Heart left ventricle (tissue), 16 donors: ENCODE measurements at places on chromosomes 2 and 18. TPM values are rescaled to one million over a fixed set of nuclear protein-coding genes. Genes with fewer than 3 reads are reported as not detected.

- DNase-seq, result no peak
Measured at GRCh38 chr2:147980940-147981528, 39.5 kb downstream of the ORC4 start.

GRCh38 chr2:212441141-212441540, 97.5 kb downstream of the ERBB4 start:
- no peak for DNase-seq

- DNase-seq, result no peak
Measured at GRCh38 chr2:106845716-106846115, 40.3 kb downstream of the ST6GAL2 start.

DNA sequence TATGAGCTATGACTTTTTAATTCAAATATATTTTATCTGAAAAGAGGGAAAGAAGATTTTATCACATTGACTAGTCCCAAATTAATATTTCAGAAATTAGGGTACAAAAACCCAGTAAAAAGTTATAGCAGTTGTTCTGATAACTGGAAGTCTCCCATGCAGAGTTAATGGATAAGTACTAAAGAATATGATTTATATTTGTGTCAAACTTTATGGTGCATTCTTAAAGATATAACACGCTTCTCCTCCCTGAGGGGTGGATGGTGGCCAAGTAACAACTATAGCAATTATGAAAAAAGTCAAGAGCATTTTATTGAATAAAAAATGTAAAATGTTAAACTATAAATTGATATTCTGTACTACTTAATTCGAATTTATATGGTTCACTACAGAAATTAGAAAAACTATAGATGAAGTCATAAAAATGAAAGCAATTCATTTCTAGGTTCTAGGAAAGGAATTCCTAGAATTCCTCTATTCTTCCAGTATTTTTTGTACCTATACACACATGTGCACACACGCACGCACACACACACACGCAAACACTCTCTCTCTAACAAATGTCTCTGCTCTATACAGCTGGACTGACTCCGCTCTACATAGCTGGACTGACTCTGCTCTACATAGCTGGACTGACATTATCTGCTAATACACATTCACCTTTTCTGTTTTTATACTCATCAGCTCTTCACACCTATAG, 111.3 kb downstream of the PRELID3A start:
- no peak for DNase-seq

GRCh38 chr2:154425994-154426393, 272.5 kb upstream of the KCNJ3 start:
- peak; percentile 29 for DNase-seq

- no peak for DNase-seq
Measured at GRCh38 chr2:109677835-109678580, 63.8 kb downstream of the SOWAHC start.

DNA sequence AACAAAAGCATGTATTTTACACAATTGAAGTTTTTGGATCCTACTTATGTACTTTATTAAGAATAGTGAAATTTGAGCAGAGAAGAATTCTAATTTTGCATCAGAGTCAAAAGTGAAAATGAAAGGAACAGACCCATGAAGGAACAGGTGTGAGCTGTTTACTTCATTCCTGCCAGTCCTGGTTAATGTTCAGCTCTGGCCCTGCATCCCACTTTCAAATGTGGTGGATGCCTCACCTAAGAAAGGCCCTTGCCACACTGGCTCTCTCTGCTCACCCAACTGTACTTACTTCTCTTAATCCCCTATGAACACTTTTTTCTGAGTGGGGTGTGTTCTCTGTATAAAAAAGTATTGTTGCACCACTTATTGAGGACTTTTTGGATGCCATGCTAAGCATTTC, 22.2 kb downstream of the FAM110C start:
- no peak for DNase-seq

DNA sequence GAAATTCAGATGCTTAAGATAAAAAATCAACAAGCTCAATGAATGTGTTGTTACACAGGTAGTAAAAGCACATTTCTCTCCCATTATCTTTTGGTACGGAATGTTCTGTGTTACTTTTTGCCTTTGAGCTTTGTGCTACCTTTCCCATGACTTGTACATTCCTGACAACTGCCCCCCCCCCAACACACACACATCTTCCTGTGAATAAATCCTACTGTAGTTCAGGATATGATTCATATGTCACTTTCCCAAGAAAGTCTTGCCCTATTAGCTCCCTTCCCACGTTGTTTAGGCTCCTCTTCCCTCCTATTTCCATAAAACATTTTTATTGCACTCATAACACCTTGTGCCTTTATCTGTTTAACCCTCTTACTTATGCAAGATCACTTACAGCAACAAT, 442.6 kb upstream of the LRATD1 start:
- DNase-seq, result no peak

DNA sequence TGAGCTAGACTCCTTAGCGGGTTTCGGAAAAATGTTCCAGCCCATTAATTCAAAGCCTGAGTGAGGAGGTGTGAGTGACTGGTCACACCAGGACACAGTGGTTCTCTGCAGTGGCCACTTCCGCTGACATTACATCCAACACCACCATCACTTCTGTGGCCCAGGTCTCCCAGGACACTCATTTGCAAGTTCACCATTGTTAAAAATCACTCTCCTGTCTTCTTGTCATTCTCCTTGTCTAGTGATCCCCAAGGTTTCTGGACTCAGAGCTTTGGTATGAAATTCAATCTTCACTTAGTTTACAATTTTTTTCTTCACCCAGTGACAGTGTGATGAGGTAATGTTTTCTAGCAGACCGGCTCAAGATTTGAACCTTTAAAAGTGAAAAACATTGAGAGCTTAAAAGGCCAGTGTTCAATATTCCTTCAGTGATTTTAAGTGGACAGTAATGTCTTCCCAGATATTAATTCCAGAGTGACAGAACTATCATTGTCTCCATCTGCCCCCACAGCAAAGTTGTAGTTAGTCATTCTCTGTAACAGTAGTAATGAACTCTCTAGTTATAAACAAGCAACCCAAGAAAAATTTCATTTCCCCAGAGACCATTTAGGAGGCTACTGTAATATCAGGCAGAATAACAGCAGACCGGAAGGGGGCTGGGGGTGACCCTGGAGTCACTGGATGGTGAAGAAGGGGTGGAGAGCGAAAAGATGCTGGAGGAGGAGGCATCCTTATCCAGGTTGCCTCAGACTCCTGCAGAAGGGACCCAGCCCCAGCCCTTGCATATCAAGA, 164.9 kb downstream of the GFPT1 start:
- DNase-seq, result no peak

DNA sequence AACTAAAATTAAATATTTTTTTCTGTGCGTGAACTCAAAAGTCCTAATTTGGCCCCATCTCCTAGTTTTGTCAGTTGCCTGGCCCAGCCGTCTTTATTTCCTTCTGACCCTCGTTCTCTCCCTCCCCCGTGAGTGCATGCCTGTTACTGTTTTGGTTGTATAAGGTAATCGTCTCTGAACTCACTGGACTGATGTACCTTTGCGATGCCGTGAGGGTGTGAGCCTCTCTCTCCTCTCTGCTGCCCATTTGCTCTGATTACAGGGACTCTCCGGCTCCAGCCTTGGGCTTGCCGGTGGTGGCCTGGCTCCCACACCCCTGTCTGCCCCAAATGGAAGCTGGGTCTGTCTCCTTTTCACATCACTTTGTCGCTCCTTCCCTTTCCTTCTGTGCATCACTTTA, 66.5 kb upstream of the RBM44 start:
- DNase-seq, result no peak

- DNase-seq, result no peak
Measured at GRCh38 chr2:143300536-143300935, 171.3 kb downstream of the ARHGAP15 start.

- no peak for DNase-seq
Measured at GRCh38 chr2:64101141-64101591, 43.1 kb downstream of the PELI1 start.

DNA sequence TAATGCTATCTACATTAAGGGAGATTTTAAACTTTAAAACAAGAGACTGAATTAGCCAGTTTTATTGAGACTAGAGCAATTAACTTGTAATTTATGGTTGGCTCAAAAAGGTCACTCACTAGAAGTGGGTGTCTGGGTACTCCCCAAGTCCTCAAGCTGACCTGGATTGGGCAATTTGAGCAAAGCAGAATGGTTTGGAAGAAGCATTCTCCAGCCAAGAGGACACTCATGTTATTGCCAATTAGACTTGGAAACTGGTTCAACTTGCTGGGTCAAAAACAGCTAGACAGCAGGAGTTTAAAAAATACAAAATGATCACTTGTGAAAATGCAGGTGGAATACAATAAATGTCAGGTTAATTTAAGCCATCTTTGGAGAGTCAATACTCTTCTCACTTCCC, 29.5 kb upstream of the MYO1B start:
- DNase-seq, result no peak

DNA sequence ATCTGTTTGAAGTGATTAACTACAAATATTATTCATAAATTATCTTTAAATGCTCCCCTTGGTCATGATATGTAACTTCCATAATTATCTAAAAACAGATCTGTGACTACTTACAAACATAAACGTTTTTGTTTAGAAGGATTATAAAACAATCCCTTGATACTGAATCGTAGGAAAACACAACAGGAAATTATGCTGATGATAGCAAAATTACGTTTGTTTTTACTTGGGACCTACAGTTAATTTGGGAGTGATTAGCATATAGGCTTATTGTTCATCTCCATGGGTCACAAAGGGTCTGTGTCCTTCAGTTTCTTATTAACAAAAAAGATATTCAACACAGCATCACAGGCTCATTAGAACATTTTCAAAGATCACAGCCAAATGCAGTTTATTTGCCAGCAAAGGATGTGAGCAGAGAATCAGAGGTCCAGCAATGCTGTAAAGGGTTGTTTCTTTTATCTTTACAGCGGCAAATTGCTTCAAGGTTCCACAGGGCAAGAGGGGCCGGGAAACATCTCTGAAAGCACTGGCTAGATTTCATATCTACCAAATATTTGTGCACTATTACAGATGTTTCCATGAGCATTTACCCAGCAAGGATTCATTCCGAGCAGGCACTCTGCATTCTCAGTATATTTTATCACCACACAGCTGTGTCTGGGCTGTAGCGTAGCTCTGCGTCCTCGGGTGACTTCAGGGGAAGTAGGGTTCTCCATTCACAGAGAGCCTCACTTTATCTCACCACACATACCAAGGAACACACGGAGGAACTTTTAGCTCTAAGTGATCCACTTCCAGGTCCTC, 4.1 kb downstream of the CCDC195 start:
- DNase-seq, result no peak

DNA sequence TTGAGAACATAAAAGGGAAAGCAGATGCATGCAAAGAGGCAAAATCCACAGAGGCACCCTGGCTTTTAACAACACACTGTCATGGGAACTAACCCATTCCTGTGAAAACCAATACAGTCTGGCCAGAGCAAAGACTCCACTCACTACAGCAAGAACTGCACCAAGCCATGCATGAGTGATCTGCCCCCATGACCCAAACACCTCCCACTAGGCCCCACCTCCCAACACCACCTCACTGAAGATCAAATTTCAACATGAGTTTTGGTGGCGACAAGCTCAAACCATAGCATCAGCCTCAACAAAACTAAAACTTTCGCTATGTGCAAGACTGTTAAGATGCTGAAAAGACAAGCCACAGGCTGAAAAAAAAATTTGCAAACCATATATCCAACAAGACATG, 162.8 kb downstream of the SMAD2 start:
- no peak for DNase-seq

DNA sequence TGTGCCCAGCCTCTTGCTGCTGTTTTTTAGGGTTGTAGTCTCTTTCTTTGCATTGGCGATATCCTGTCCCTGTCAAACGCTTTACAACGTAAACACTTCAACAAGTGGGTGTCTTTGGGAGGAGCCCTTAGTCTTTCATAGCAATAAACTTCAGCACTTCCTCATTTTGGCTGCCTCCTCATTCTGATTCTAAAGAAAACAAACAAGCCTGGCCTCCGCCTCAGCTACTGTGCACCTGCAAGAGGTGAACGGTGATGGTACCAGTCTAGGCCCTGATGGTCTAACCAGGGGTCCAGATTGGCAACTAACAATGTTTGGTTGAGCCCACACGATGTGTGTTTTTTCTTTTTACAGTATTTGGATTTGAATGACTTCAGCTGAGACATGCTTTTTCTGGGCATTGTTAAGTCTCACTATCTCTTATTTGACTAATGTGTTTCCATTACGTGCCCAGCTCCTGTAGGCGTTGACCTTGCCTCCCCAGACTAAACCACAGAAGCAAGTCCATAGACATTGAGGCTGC, 53.2 kb upstream of the CUL3 start:
- DNase-seq, result no peak

- DNase-seq, result no peak
Measured at GRCh38 chr2:69023236-69023635, 10.3 kb downstream of the ANTXR1 start.

DNA sequence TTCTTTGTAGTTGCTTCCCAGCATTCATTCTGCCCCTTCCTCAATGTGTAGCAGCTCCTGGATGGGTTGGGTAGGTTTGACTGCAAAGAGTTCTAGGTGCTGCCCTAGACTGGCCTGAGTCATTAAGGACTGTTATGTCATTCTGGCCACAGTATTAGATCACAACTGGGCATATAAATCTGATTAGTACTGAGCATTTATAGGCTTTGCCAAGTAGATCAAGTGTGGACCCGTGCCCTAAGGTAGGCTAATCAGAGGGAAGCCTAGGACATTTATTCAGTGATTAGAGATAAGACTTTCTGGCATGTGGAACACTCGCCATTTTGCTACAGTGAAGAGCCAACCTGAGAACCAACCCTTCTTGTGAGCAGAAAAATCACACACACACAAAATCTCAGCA, 2.7 kb downstream of the KATNAL2 start:
- DNase-seq, result no peak

DNA sequence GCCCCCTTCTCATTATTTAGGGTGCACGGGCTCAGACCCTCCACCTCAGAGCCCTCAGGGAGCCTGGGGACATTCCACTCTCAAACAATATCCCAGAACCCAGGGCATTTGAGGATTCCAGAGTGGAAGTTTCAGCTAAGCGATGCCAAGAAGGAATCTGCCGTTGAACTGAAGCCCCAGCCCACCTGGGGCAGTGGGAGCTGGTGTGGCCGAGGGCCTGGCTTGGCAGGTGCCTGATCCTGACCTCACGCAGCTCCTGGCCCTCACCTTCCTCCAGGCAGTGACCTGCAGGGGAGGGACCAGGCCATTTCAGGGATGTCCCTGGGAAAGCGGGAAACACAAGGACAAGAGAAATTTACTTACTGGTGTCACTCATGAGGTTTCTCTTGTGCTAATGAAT, 58.2 kb downstream of the ACKR3 start:
- DNase-seq, result no peak

DNA sequence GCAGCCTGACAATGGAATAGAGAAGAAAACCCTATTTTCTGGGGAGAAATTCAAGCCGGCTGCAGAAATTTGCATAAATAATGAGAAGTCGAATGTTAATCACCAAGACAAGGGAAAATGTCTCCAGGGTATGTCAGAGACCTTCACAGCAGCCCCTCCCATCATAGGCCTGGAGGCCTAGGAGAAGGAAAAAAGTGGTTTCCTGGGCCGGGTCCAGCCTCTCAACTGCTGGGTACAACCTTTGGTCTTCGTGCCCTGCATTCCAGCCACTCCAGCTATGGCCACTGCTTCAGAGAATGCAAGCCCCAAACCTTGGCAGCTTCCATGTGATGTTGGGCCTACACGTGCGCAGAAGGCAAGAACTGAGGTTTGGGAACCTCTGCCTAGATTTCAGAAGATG, 6.0 kb upstream of the SCRN3 start:
- no peak for DNase-seq

RAB12 gene
- 107 TPM for total RNA-seq

OTX1 gene
- not detected for total RNA-seq

SLC5A7 gene
- total RNA-seq, result not detected

GPATCH11 gene
- total RNA-seq, result 5.2 TPM

MARS2 gene
- total RNA-seq, result 7.2 TPM

SIGLEC15 gene
- 0.71 TPM for total RNA-seq

GALNT3 gene
- total RNA-seq, result 0.83 TPM

LYPD1 gene
- total RNA-seq, result not detected

RAX gene
- not detected for total RNA-seq

EVX2 gene
- not detected for total RNA-seq

DAPL1 gene
- total RNA-seq, result not detected
